Hippocampal formation (tissue), 2 donors: ENCODE measurements at places on chromosomes 3 and 15.

DNA sequence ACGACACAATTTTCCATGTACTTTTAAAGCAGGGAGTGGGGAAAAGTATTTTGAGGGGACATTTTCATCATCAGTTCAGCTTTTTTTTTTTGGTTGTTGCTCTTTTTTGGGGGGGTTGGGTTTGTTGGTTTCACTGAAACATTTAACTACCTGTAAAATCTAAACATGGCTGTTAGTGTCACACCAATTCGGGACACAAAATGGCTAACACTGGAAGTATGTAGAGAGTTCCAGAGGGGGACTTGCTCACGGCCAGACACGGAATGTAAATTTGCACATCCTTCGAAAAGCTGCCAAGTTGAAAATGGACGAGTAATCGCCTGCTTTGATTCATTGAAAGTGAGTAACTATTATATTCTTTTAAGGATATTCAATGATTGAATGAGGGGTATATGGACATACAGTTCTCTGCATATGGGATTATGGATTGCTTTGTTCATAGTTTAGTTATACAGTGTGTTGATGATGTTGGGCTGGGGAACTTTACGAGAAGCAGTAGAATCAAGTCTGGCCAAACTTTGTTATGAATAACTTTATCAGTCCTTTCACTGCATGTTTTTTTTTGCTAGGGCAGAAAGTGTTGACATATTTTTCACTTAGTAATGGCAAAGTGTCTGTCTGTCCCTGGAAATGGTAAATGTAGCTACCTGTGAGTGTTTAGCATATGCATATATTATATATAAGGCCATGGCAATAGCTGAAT is 31.5 kb downstream of the MBNL1 start:
- DNase-seq: no peak

DNA sequence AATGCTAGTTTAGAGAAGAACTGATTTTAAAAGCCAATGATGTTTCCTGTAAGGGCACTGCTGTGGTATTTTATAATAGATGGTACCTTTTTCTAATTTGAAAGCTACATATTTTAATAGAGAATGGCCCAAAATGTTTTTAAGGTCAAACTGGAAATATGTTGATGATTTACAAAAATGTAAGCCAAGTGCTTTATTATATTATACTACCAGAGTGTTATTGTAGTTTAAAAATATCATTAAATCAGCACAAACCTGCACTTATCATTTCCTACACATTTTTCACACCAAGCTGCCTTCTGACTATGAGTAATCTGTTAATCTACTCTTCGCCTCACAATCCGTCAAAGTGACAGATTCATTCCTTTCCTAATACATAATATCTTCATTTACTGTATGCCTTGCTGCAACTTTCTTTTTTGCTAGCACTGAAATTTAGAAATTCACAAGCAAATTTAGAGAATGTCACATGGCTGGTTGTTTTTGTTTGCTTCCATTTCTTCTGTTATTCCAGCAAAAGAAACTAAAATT is 126.4 kb upstream of the FAM3D start:
- no peak for DNase-seq

DNA sequence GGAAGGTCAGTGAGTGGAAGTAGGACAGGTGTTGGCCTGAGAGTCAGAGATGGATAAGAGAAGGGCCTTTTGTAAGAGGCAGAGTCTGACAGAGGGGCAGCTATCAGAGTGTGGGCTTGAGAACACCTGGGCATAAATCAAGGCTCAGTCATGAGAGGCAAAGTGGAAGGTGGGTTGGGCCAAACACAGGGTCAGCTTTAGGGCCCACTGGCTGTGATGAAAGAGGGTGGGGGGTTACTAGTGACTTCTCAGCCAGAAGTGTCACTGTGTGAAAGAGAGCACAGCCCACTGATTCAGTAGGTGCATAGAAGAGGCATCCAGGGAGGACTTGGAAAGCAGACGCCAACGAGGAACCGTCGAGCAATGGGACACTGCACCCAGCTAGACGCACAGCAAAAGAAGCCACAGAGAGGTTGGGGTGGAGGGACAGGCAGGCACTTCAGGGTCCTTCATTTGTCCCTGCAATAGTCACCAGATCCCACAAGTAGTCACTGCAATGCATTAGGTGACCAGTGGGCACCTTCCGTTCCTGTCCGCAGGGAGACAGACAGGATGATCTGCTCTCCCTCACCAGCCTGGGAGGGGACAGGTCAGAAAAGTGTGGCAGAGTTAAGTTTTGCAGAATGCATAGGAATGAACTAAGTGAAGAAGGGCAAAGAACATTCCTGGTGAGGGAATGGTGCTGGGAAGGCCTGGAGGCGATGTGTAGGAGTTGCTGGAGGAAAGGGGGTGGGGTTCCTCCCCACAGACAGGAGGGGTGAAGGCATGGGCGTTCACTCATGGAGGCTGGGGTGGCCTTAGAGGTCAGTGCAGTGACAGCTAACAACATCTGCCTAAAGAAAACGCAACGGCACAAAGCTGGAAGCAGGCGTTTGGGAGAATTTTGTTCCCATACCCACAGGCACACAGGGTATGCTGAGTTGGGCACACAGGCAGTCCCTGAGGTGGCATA is 36.3 kb downstream of the MESD start:
- DNase-seq: no peak

GRCh38 chr15:83561661-83562060 is 92.3 kb upstream of the ADAMTSL3 start:
- no peak for DNase-seq

DNA sequence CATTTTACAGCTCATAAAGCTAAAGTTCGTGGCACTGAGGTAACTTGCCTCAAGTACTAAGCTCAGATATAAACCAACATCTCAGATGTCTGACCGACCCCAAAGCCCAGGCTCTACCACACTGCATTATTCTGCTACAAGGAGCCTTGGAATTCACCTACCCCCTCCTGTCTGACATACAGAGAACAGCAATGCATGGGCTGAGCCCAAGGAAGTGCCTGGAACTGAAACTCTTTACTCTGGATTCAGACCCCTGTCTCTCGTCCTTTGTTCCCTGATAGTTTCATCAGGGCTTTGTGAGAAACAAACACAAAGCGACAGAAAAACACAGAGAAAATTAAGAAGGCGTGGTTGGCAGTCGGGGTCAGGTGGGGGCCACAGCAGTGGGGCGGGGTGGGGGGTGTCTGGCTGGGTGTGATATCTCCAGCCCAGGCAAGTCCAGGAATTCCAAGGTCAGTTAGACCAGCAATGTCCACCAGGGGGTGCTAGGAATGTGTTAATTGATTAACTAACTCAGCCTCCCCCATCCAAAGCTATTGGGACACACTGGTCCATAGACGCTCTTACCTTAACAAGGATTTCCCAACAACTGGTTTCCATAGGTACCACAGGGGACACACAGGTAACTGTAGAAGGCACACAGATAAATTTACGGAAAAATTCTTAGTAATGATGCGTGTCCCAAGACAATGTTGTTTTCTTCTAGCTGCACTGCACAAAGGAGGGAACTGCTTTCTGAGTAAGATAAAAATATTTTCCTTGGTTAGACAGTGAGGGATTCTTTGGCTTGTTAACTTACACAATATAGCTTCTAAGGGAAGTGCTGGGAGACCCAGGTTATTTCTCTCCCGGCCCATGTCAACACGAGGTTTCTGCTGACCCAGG is 18.8 kb upstream of the SSUH2 start:
- DNase-seq: peak; percentile 33

DNA sequence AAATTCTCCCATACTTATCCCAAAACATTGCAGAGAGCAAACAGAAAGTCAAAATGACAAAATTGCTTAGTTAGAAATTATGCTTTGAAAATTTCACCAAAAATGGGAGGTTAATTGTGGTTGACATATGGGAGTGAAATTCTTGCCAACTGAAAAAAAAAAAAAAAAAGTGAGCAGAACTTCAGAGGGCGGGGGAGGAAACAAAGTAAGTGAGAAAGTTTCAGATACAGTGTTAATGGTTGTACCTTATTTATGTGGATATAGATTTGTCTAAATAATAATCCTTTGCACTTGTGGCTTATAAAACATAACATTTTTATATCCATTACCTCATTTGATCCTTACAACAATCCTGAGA is 91.5 kb upstream of the RAP2B start:
- DNase-seq: no peak

GRCh38 chr3:45486136-45486535 is 97.8 kb downstream of the LARS2 start:
- no peak for DNase-seq

GRCh38 chr15:82531496-82532382 is 8.5 kb downstream of the RPS17 start:
- no peak for DNase-seq

DNA sequence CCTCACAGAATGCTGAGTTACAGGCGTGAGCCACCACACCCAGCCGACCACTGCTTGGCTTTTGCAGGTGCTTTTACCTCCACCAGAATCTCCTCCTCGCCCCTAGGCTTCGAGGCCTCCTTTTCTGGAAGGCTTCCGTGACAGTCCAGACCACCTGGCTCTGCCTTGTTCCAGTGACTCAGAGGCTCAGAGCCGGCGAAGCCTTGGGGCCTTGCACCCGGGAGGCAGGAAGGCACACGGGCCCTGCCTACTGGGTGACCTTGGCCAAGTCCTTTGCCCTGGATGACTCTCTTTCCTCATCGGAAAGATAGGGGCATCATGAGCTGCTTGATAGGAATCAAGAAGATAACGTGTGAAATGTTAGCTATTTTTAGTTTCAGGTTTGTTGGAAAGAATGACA is 31.3 kb upstream of the FURIN start:
- DNase-seq: no peak

- DNase-seq: no peak
These were observed 267.9 kb downstream of the GABRG3 start for GRCh38 chr15:27238707-27239423.

DNA sequence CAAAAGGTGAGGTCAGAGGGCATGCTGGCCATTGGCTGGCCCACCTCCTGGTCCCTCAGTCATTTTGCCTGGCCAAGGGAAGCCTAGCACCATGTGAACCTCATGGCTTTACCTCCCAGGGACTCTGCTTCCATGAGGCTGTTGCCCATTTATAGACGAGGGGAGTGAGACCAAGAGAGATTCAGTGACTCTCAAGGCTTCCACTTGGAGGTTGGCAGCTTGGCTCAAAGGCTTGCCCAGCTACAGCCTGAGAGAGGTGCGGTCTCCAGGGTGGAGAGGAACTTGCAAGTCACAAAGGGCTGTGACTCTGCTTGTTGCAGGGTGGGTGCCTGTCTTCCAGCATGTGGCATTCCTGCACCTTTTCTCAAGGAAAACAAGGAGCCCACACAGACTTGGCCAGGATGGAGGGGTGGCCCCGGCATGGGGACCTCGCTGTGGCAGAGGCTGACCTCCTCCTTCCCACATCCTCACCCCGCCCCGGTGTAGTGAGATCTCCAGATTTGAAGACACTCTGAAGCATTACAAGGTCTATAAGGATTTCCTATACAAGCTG is 24.5 kb downstream of the CFAP100 start:
- no peak for DNase-seq

- no peak for DNase-seq
These were observed 2.4 kb downstream of the GNL3 start for GRCh38 chr3:52688266-52688665.

GRCh38 chr15:71391421-71392088 is 276.3 kb downstream of the THSD4 start:
- no peak for DNase-seq

- DNase-seq: no peak
These were observed 388.6 kb upstream of the DPH6 start for GRCh38 chr15:35934383-35935049.

DNA sequence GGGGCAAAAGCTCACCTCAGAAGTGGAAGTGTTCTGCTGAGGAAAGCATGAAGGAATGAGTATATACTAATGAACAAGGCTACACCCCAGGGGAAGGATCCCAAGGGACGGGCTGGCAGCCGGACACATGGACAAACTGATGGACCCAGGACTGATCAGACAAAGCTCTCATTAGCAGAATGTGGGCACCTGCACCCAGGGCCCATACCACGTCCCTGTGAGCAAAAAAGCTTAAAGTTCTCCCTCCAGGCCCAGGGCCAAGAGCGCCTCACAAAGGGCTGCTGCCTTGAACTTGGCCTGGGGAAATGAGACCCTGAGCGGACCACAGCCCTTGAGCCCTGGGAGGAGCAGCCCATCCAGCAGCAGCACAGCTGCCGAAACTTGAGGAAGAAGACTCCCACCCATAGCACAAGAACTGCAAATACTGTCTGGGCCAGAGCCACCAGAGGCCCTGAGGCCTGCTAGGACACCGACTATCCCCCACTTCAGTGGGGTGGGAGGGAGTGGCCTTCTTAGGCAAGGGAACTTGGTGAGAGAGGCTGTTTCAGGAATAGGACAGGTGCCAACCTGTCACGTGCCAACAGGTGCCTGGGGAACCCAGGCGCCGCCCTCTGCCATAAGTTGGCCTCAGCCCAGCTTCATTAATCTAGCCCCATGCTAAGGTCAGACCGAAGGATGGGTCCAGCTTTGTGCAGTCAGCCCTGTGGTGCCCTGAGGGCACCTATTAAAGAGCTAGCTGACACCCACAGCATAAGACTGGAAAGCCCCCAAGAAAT is 2.3 kb upstream of the GMPPB start:
- DNase-seq: no peak

- no peak for DNase-seq
These were observed 15.2 kb downstream of the EIF4E3 start for GRCh38 chr3:71709908-71710511.

DNA sequence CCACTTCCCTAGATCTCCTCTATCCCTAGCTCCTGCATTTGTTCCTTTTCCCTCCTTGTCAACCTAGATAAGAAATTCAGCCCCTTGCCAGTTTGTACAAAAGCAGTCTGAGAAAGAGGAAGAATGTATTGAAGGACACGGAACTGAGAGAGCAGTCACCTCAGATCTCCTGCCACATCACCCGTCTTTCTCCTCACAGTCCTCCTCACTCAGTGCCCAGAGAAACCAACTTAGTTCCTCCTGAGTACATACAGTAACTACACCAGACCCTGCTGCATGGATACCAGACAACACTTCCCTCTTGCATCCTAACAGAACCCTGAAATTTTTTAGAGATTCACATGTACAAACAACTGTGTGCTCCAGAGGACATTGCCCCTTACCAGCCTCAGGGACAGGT is 563.6 kb upstream of the ADAMTS9 start:
- DNase-seq: no peak
